ENCODE measurements at places on chromosomes 7 and 10. TPM values are rescaled to one million over a fixed set of nuclear protein-coding genes. Genes with fewer than 3 reads are reported as not detected.

DNA sequence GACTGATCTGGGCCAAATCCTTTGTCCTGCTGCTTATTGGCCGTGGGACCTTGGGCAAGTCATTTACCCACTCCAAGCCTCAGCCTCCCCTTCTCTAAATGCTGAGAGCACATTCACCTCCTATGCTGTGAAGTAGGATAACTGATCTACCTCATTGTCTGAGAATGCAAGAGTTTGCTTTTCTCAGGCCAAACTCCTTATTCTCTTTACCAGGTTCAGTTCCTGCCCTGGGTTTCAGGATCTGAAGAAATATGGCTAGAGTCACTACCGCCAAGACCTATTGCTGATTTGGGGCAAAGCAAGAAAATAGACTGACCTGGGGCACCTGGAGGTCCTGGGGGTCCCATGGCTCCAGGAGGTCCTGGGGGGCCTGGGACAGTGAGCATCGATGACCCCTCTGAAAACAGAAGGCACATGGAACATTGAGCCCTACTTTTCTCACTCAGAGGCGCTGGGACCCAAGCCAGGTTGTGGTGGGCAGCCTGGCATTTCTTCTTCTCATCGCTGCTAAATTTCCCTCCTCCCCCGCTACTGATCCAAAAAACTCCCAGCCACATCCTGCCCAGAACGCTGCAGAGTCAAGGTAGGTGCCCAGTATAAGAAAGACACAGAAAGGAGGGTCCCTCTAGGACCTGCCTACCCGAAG lies 42.4 kb downstream of the COL17A1 start:
- no peaks in the 10 kb centered on the region for H3K36me3 ChIP-seq
- H3K27me3 ChIP-seq = no peaks in the 10 kb centered on the region
- no peaks in the 10 kb centered on the region for H3K4me1 ChIP-seq
- no peak for DNase-seq
- H3K4me3 ChIP-seq = no peak overlapping the region

GRCh38 chr7:136325578-136325977 lies 348.4 kb upstream of the MTPN start:
- H3K36me3 ChIP-seq = no peaks in the 10 kb centered on the region
- no peak overlapping the region for H3K4me3 ChIP-seq
- no peaks in the 10 kb centered on the region for H3K27me3 ChIP-seq
- H3K4me1 ChIP-seq = no peaks in the 10 kb centered on the region

- H3K4me3 ChIP-seq = peak overlapping the region; percentile 22
- H3K4me1 ChIP-seq = peaks cover 8% of the 10 kb centered on the region
- peak; percentile 55 for DNase-seq
- peak overlapping the region; percentile 65 for H3K27ac ChIP-seq
- no peaks in the 10 kb centered on the region for H3K27me3 ChIP-seq
- no peaks in the 10 kb centered on the region for H3K36me3 ChIP-seq
These were observed 35.9 kb upstream of the AP5Z1 start for GRCh38 chr7:4739528-4739992.

MMD2 gene
- total RNA-seq = not detected

DNA sequence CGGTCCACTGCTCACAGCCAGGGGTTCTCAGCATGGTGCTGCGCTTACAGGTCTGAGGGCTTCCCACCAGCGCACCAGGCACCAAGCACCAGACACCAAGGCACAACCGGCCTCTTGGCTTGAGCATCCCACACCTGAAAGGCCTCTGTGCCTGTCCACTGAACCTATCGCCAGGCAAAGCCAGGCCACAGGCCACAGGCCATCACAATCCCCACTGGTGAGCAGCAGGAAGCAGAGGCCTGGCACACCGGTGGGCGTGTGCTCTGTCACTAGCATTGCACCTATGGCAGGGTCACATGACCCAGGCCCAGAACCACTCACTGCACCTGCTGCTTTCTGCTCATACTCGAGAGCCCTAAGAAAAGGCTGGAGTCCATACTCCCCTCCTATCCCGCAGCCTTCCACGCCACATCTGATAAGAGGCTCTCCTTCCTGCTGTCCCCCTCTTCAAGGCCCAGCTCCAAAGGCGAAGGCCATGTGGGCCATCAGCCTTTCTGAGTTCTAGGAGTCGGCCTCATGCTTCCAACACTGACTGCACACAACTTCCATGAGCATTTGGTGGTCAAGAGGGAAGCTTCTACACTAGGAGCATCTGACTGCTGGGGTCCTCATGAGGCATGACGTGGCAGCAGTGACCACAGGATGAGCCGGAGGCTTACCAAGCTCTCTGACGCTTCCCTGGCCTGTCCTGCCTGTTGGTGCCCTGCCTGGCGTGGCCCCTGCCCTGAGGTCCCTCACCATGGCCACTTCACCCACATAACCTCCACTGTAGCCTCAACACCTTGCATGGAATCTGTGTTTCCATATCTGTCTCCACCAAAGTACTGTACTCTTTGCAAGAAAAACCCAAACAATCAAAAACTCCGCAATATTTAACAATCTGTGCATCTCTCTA lies 166.3 kb downstream of the TNS3 start:
- no peaks in the 10 kb centered on the region for H3K36me3 ChIP-seq
- H3K4me1 ChIP-seq = no peaks in the 10 kb centered on the region
- H3K4me3 ChIP-seq = no peak overlapping the region
- no peak for DNase-seq
- H3K27me3 ChIP-seq = no peaks in the 10 kb centered on the region
- no peak overlapping the region for H3K27ac ChIP-seq

FAM241B gene
- 13.0 TPM for total RNA-seq

ANKRD26 gene
- 9.3 TPM for total RNA-seq

TUBB8 gene
- not detected for total RNA-seq

SPDYE2B gene
- not detected for total RNA-seq

DNA sequence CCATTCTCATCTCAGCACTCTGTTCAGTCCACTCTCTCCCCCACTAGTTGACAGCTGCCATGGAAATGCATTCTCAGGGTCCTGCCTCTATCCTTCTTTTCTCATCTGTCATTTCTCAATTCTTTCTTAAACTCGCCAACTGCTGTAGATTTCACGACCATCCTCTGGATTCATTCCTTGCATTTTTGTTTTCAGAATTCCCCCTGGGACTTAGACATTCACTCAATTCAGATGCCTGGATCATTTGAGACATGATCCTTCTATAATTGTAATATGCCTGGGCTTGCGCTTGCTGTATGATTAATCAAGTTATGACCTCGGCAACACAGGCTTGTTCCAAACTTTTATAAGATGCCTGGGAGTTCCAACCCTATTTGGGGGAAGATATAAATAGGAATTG lies 104.5 kb downstream of the RAB11FIP2 start:
- H3K27ac ChIP-seq = no peak overlapping the region
- H3K4me1 ChIP-seq = no peaks in the 10 kb centered on the region
- no peak overlapping the region for H3K4me3 ChIP-seq
- DNase-seq = no peak
- H3K27me3 ChIP-seq = no peaks in the 10 kb centered on the region

DNA sequence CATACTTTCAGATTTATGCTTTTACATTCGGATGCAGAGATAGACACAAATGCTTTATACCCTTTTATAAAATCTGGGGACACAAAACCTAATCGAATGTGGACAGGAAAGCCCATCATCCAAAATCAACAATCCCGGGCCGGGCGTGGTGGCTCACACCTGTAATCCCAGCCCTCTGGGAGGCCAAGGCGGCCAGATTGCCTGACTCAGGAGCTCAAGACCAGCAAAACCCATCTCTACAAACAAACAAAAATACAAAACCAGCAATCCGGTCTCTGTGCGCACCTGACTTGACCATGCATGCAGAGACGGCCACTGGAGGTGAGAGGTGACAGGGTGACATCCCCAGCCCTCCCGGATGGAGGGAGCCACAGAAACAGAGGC lies 13.5 kb downstream of the COBL start:
- DNase-seq = no peak
- no peaks in the 10 kb centered on the region for H3K4me1 ChIP-seq
- H3K27me3 ChIP-seq = no peaks in the 10 kb centered on the region
- H3K4me3 ChIP-seq = no peak overlapping the region

DNA sequence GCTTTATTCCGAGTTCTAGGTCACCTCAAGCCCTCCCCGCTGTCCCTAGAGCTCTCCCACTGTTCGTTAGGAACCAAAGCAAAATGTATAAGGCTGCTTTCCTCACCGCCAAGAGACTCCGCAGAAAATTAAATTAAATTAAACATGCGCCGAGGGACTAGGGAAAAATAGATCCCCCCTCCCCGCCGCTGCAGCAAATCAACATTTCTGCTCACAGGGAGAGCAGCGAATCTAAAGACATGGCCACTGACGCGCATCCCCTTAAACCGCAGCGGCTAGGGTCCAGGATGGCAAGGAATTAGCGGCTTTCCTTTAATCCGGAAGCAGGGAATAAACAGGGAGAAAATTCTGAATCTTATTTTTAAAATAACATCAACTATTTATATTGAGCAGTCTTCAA lies 7.6 kb downstream of the SP8 start:
- no peaks in the 10 kb centered on the region for H3K36me3 ChIP-seq
- no peak overlapping the region for H3K4me3 ChIP-seq
- no peaks in the 10 kb centered on the region for H3K4me1 ChIP-seq
- peaks cover 4% of the 10 kb centered on the region for H3K27me3 ChIP-seq
- no peak overlapping the region for H3K27ac ChIP-seq
- no peak for DNase-seq

DNA sequence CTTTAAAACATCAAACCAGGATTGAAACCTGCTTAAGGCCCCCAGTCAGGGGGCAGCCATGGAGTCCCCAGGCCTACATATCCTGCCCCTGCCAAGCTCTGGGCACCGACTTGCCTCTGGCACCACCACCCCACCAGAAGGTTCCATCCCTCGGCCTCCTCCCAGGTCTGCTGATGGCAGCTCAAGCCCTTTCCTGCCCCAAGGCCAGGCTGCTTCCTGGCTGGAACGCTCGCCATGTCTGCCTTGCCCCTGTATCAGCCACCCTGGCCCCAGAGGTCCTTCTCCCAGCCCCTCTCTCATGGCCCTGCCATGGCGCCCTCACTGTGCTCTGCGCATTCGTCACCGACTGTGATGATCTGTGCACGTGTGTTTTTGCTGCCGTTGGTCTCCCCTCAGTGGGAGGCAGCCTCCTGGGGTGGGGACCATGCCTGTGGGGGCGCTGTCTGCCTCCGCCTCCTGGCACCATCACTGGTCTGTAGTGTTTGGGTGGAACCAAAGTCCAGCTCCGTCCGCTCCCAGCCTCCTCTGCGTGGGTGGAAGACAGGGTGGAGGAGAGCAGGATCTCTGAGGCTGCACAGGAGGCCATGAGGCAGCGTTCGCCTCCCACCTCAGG lies 3.2 kb downstream of the DPYSL4 start:
- H3K4me3 ChIP-seq = no peak overlapping the region
- no peak for DNase-seq
- no peaks in the 10 kb centered on the region for H3K27me3 ChIP-seq
- peaks cover 6% of the 10 kb centered on the region for H3K4me1 ChIP-seq

DNA sequence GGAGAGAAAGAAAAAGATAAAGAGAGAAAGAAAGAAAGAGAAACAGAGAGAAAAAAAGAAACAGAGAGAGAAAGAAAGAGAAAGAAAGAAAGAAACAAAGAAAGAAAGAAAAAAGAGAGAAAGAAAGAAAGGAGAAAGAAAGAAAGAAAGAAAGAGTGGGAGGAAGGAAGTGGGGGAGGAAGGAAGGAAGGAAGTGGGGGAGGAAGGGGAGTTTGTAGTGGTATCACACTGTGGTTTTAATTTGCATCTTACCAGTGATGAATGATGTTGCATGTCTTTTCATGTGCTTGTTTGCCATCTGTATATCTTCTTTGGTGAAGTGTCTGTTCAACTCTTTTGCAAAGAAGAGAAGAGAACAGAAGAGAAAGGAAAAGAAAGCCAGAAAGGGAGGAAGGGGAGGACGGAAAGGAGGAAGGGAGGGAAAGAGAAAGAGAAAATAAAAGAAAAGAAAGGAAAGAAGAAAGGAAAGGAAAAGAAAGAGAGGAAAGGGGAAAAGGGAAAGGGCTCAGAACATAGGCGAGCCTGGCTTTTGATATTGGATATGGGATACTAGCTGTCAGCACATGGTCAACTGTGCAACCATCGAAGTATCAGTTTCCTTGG lies 79.2 kb upstream of the FRMD4A start:
- H3K4me1 ChIP-seq = peaks cover 18% of the 10 kb centered on the region
- no peaks in the 10 kb centered on the region for H3K27me3 ChIP-seq
- H3K36me3 ChIP-seq = no peaks in the 10 kb centered on the region
- no peak overlapping the region for H3K27ac ChIP-seq

DNA sequence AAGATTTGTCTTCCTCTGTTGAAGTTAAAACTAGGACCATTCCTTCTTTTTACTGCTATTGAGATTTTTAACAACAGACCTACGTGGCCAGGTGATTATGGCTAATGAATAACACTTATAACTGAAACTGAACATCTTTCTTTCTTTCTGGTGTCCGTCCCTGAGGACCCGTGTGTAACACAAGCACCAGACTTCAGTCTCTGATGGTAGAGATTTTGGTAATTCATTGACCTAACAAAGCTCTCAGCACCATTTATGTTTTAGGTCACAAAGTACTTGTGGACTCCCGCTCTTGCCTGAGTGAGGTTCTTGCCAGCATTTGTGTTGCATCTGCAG lies 40.4 kb upstream of the TMEM229A start:
- H3K27me3 ChIP-seq = no peaks in the 10 kb centered on the region
- DNase-seq = no peak
- no peak overlapping the region for H3K4me3 ChIP-seq
- H3K27ac ChIP-seq = no peak overlapping the region
- no peaks in the 10 kb centered on the region for H3K36me3 ChIP-seq

ASIC3 gene
- 16.8 TPM for total RNA-seq

DNA sequence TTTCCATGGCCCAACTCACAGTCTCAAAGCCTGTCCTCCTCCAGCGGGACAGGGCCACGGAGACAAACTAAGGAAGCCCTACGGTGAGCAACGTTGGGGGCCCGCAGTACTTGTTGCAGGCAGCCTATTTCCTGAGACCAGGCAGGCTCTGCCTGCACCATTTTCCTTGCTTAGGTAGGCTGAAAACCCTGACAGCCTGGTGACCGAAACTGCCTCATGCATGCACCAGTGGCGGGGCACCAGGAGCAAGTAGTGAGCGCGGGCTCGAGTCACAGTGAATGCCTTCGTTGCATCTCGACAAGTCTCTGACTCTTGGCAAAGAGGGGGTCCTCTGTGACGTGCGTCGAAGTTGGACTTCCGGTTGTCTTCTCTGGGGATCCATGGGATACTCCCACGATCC lies 23.3 kb upstream of the ZNF273 start:
- no peaks in the 10 kb centered on the region for H3K36me3 ChIP-seq
- no peak overlapping the region for H3K27ac ChIP-seq
- H3K27me3 ChIP-seq = peaks cover 10% of the 10 kb centered on the region
- no peak for DNase-seq

GRCh38 chr7:37433166-37433565 lies 15.5 kb downstream of the ELMO1 start:
- no peaks in the 10 kb centered on the region for H3K27me3 ChIP-seq
- no peak overlapping the region for H3K27ac ChIP-seq
- no peaks in the 10 kb centered on the region for H3K36me3 ChIP-seq
- peaks cover 35% of the 10 kb centered on the region for H3K4me1 ChIP-seq
- no peak for DNase-seq

DNA sequence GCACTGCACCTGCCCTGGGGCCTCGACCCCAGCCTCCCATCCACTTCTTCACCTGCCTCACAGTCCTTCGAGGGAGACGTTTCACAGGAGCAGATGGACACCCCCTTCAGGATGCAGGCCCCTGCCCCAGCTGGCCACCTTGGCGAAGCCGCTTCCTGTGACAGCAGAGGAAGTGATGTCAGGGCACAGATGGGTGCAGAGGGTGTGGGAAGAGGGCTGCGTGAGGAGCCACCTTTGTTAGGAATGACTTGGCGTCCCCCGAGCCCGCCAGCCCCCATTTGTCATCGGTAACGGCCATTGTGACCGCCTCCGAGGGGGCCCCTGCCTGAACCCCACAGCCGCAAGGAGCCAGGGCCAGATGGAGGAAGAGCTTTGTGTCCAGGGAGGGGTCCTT lies 47.4 kb upstream of the SLC29A3 start:
- no peaks in the 10 kb centered on the region for H3K36me3 ChIP-seq
- no peak overlapping the region for H3K4me3 ChIP-seq
- no peak for DNase-seq
- H3K27ac ChIP-seq = no peak overlapping the region
- no peaks in the 10 kb centered on the region for H3K27me3 ChIP-seq
